Type B pancreatic cell (in vitro differentiated cells): ENCODE measurements at places on chromosomes 16 and 17. TPM values are rescaled to one million over a fixed set of nuclear protein-coding genes. Genes with fewer than 3 reads are reported as not detected.

SKA2 gene
- total RNA-seq, result 67.9 and 78.4 TPM in 2 replicates

TMC7 gene
- 1.4 and 2.6 TPM in 2 replicates for total RNA-seq

BTBD17 gene
- total RNA-seq, result 5.2 and 5.7 TPM in 2 replicates

DNA sequence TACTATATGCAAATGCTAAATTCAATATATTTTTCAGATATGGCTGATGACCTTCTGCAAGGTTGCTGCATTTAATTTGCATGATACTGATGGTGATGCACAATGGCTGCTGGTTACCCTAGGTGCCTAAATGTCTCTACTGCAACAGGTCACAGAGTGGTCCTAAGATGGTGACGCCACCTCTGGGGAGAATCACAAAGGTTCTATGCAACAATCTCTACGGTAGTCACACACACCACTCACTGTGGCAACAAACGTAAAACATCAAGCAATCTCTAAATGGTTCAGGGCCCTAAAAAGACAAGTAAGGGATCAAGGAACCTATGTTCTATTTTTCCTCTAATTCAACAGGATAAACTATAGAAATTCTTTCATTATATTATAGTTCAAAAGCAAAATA, 293.3 kb downstream of the CEP112 start:
- H3K4me1 ChIP-seq, result peaks cover 17% of the 10 kb centered on the region
- no peak overlapping the region for H3K4me3 ChIP-seq
- no peaks in the 10 kb centered on the region for H3K27me3 ChIP-seq
- H3K36me3 ChIP-seq, result no peaks in the 10 kb centered on the region
- DNase-seq, result no peak

- peak overlapping the region; percentile 85 for H3K4me3 ChIP-seq
- H3K36me3 ChIP-seq, result peaks cover 12% of the 10 kb centered on the region
- H3K27ac ChIP-seq, result peak overlapping the region; percentile 95
- peaks cover 15% of the 10 kb centered on the region for H3K4me1 ChIP-seq
Measured at GRCh38 chr17:18246880-18247612, 11.5 kb downstream of the FLII start.

GRCh38 chr17:50349243-50349600, 3.3 kb downstream of the XYLT2 start:
- peaks cover 3% of the 10 kb centered on the region for H3K27me3 ChIP-seq
- peaks cover 9% of the 10 kb centered on the region for H3K36me3 ChIP-seq
- no peak for DNase-seq
- H3K27ac ChIP-seq, result no peak overlapping the region
- peak overlapping the region; percentile 74 for H3K4me3 ChIP-seq

- H3K27ac ChIP-seq, result no peak overlapping the region
- peaks cover 23% of the 10 kb centered on the region for H3K36me3 ChIP-seq
- H3K4me1 ChIP-seq, result peaks cover 19% of the 10 kb centered on the region
- DNase-seq, result no peak
- H3K4me3 ChIP-seq, result no peak overlapping the region
- H3K27me3 ChIP-seq, result no peaks in the 10 kb centered on the region
Measured at GRCh38 chr16:69814561-69814960, 52.4 kb downstream of the WWP2 start.
